HFFc6 (cell line): ENCODE measurements at places on chromosomes 12 and 14. TPM values are rescaled to one million over a fixed set of nuclear protein-coding genes. Genes with fewer than 3 reads are reported as not detected.

DNA sequence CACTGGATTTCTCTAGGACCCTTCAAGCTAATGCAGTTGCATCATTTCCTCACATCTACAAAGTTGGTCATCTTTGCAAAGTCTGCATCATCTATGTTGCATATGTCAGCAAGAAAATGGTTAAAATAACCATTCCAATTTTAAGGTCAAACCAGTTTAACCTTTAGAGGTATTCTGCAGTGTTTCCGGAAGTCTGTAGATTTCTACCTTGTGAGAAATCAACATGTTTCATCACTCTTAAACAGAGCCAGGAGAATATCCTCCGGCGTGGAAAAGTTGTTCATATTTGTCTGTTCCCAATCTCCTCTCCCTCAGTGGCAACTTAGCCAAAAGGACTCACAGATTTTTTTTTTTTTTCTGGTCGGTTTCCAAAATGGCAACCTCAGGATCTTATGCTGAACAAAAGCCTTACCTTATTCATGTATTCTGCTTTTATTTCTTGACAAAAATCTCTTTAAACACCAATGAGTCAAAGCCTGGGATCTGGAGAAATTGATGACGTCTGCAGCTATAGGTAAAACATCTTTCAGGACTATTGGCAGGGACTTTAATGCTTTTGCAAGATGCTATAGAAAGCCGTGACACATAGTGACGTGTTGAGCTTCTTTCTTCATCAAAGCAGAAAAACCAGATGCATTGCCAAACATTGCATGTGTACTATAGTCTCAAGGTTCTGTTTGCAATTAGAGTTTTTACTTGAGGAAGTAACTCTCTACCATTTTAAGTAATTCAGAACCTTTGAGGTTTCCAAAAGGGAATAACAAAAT, 16.0 kb upstream of the CDK17 start:
- peak; percentile 63 for DNase-seq
- peak overlapping the region; percentile 54 for H3K4me3 ChIP-seq
- H3K27ac ChIP-seq = peak overlapping the region; percentile 74
- H3K36me3 ChIP-seq = peaks cover 15% of the 10 kb centered on the region

GRCh38 chr14:58941629-58942028, 246.8 kb upstream of the DAAM1 start:
- DNase-seq = peak; percentile 6
- H3K36me3 ChIP-seq = peaks cover 4% of the 10 kb centered on the region
- no peak overlapping the region for H3K27ac ChIP-seq
- H3K27me3 ChIP-seq = peaks cover 10% of the 10 kb centered on the region
- peaks cover 16% of the 10 kb centered on the region for H3K4me1 ChIP-seq

- H3K4me1 ChIP-seq = no peaks in the 10 kb centered on the region
- no peak overlapping the region for H3K4me3 ChIP-seq
- DNase-seq = no peak
- no peak overlapping the region for H3K27ac ChIP-seq
- H3K36me3 ChIP-seq = no peaks in the 10 kb centered on the region
These were observed 431.9 kb downstream of the BCL11B start for GRCh38 chr14:98840091-98840490.

The SLCO1B1 gene
- not detected in 3 replicates for total RNA-seq

The STXBP6 gene
- total RNA-seq = 15.6 to 19.5 TPM (median 18.2 TPM) in 3 replicates

The PIK3C2G gene
- total RNA-seq = not detected in 3 replicates

The FOXN4 gene
- total RNA-seq = not detected in 3 replicates

DNA sequence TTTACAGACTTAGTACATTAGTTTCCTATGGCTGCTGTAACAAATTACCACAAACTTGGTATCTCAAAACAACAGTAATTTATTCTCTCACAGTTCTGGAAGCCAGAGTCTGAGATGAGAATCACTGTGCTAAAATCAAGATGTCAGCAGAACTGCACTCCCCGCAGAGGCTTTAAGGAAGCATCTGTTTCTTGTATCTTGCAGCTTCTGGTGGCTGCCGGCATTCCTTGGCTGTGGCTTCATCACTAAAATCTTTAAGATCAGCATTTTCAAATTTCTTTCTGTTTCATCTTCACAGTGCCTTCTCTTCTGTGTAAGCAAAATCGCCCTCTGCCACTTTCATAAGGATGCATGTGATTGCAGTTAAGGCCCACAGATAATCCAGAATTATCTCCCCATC, 9.4 kb downstream of the STON2 start:
- H3K27ac ChIP-seq = no peak overlapping the region
- H3K36me3 ChIP-seq = no peaks in the 10 kb centered on the region
- peaks cover 12% of the 10 kb centered on the region for H3K27me3 ChIP-seq
- H3K4me1 ChIP-seq = no peaks in the 10 kb centered on the region
- no peak overlapping the region for H3K4me3 ChIP-seq
- DNase-seq = no peak

The ERBB3 gene
- 0.91 to 1.6 TPM (median 1.5 TPM) in 3 replicates for total RNA-seq

DNA sequence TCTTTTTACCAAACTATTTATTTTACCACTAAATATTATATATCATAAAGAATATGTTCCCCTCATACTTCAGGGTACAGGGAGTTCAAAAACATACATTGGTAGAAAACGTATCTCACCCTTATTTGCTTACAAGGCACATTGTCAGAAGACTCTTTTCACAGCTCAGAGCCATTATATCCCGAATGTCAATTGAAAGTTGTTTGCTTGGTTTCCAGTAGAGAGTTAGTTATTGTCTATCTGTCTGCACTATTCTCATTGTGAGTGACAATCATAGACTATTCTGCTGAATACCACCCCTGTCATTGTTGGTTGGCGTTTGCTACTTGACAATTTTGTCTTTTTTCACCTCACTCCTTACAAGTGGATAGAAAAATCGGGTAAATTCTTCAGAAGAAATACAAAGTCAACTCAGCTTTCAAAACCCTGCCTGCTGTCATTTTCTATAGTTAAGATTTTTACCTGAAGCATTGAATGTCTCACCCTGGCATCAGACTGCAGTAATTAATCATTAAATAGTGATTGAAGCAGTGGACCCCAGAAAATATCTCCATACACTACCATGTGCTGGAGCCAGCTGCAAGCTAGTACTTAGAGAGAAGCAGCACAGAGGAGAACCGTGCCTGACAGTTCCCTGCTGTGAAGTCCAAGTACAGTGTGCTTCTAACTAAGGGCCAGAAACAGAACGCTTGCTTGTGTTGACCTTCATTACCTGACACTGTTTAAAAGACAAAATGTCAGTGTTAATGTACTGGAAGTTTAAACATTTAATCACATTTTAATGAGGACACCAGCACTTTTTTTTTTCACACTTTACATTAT, 510.6 kb downstream of the RERGL start:
- no peak overlapping the region for H3K4me3 ChIP-seq
- H3K4me1 ChIP-seq = no peaks in the 10 kb centered on the region
- no peaks in the 10 kb centered on the region; the same call in 1 of the 2 replicates for H3K36me3 ChIP-seq
- no peak overlapping the region for H3K27ac ChIP-seq

The GYS2 gene
- not detected in 3 replicates for total RNA-seq

DNA sequence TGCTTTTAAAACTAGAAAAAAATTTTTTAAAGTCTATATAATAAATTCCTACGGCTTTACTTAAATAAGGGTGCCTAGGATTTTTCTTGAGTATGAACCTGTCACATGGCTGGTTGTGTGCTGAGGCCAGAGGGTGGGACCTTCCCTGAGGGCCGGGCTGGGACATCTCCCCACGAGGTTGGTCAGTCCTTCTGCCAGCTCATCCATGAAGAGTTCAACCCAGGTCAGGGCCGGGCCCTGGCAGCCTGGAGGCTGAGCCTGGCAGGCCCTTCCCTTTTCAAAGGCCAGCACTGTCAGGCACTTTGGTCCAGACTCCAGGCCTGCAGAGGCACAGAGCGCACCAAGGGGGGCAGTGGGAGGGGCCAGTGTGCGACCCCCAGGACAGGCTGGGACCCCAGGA, 31.7 kb downstream of the TNFAIP2 start:
- peaks cover 9% of the 10 kb centered on the region for H3K4me1 ChIP-seq
- no peak overlapping the region for H3K27ac ChIP-seq
- H3K4me3 ChIP-seq = no peak overlapping the region
- H3K36me3 ChIP-seq = no peaks in the 10 kb centered on the region
- DNase-seq = peak; percentile 49
- peaks cover 46% of the 10 kb centered on the region for H3K27me3 ChIP-seq

- no peaks in the 10 kb centered on the region for H3K4me1 ChIP-seq
- no peak overlapping the region for H3K4me3 ChIP-seq
- H3K36me3 ChIP-seq = no peaks in the 10 kb centered on the region
- no peak overlapping the region for H3K27ac ChIP-seq
These were observed 754.5 kb downstream of the C12orf50 start for GRCh38 chr12:87274594-87275245.

The KRT3 gene
- total RNA-seq = 0.11 TPM in 1 of 3 replicates, not detected in the others

GRCh38 chr12:93583627-93584392, 11.3 kb downstream of the SOCS2 start:
- H3K27me3 ChIP-seq = peaks cover 2% of the 10 kb centered on the region; the same call in 1 of the 2 replicates
- H3K27ac ChIP-seq = no peak overlapping the region
- DNase-seq = no peak
- peaks cover 41% of the 10 kb centered on the region for H3K4me1 ChIP-seq

GRCh38 chr14:92638904-92639303, 109.5 kb downstream of the LGMN start:
- DNase-seq = no peak
- H3K27me3 ChIP-seq = no peaks in the 10 kb centered on the region; the same call in 1 of the 2 replicates
- peak overlapping the region; percentile 16; the same call in 1 of the 2 replicates for H3K27ac ChIP-seq
- H3K4me1 ChIP-seq = peaks cover 7% of the 10 kb centered on the region
- peaks cover 6% of the 10 kb centered on the region; the same call in 1 of the 2 replicates for H3K36me3 ChIP-seq
- H3K4me3 ChIP-seq = no peak overlapping the region

The SDR9C7 gene
- total RNA-seq = not detected in 3 replicates

DNA sequence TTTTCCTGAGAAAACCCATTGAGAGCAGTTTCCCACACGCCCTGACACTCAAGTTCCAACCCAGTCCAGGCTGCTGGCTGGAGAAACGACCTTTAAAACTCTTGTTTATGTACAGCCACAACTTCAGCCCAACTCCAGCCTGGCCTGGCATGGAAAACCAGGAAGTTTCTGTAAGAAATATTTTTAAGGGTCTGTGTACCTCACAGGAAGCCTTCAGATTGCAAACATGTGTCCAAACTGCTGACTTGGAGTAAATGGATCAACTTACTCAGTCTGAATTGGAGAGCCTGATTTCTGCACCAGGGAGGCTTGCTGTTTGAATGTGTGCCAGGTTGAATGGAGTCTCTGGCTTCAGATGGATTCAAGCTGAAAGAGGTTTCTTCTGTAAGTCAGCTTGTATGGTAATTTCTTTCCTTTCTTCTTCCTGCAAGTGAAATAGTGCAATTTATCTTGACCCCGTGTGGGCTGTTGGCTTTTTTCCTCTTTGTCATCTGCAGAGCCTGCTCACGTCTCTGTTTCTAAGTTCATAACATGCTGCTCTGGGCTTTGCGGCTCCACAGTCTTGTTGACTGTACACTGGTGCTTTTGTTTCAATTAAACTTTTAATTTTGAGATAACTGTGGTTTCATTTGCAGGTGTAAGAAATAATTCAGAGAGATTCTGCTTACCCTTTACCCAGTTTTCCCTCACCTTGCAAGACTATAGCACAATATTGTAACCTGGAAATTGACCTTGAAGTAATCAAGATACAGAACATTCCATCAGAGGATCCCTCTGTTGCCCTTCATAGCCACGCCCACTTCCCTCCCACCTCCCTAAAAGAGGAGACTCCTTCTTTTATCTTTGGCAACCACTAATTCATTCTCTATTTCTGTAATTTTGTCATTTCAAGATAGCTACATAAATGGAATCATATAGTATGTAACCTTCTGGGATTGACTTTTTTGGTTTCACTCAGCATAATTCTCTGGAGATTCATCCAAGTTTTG, 109.7 kb upstream of the PRMT8 start:
- H3K27me3 ChIP-seq = peaks cover 27% of the 10 kb centered on the region
- H3K27ac ChIP-seq = no peak overlapping the region
- H3K4me3 ChIP-seq = no peak overlapping the region
- no peaks in the 10 kb centered on the region for H3K4me1 ChIP-seq
- no peak for DNase-seq

The PWP1 gene
- 51.9 to 55.7 TPM (median 53.7 TPM) in 3 replicates for total RNA-seq

DNA sequence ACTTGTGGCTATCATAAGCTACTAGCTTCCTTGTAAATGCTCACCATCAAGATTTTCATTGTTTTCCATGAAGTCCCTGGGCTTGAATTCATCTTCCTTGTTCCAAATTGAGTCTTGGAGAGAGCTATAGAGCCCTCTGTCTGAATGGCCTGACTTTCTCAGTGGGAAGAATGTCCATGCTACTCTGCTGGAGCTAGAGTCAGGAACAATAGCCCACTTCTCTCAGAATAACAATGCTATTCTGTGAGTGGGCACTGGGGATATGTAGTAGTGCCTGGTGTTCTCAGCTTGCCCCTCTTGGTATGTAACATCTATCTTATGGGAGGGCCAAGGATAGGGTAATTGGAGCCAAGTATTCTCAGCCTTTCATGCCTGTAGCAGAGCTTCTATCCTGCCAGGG, 127.6 kb upstream of the TRHDE start:
- H3K4me3 ChIP-seq = no peak overlapping the region
- no peak for DNase-seq
- H3K4me1 ChIP-seq = no peaks in the 10 kb centered on the region
- peaks cover 17% of the 10 kb centered on the region for H3K27me3 ChIP-seq
- H3K36me3 ChIP-seq = no peaks in the 10 kb centered on the region

DNA sequence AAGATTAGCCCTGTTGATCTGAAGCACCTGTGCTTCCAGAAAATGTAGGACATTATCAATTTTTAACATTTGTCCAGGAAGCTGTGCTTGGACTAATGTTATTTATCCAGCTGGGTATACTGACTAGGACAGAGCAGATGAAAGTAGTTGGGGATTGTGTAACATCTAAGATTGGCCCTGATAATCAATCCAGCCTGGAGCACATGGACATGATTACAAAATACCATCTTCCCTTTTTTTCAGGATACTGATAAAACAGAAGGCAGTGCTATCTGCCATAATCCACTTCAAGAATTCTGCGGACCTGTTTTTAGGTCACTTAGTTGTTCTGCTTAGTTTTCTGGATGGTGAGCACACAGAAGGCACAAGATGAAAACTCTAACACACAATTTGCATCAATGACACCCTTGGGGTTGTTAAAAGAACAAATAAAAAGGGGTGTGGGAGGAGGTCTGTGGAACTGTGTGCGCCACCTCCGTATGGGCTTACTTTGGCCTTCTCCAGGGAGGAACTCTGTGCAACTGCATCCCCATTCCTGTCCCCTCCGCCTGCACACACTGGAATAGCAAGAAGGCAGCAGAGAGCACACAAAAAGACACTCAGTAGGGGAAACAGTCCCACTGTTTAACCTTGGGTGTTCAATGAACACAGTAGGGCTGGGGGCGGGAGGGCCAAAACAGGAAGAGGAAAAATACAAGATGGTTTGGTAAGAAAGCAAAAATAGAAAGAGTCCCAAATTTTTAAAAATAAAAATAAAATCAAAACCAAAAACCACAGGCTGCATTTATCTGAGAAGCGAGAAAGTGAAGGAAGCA, 31.1 kb upstream of the DUSP6 start:
- H3K4me3 ChIP-seq = peak overlapping the region; percentile 69; the same call in 1 of the 2 replicates
- H3K27me3 ChIP-seq = no peaks in the 10 kb centered on the region
- H3K36me3 ChIP-seq = no peaks in the 10 kb centered on the region
- DNase-seq = no peak
- peaks cover 28% of the 10 kb centered on the region for H3K4me1 ChIP-seq
- H3K27ac ChIP-seq = peak overlapping the region; percentile 80

The TSPAN8 gene
- not detected in 3 replicates for total RNA-seq
